Spinal cord (tissue), 10 donors: ENCODE measurements at places on chromosomes 11 and 22. TPM values are rescaled to one million over a fixed set of nuclear protein-coding genes. Genes with fewer than 3 reads are reported as not detected.

BIK gene
- 0.79 TPM for total RNA-seq

- no peak for DNase-seq
These were observed 29.0 kb upstream of the FBLN1 start for GRCh38 chr22:45473626-45474237.

DNA sequence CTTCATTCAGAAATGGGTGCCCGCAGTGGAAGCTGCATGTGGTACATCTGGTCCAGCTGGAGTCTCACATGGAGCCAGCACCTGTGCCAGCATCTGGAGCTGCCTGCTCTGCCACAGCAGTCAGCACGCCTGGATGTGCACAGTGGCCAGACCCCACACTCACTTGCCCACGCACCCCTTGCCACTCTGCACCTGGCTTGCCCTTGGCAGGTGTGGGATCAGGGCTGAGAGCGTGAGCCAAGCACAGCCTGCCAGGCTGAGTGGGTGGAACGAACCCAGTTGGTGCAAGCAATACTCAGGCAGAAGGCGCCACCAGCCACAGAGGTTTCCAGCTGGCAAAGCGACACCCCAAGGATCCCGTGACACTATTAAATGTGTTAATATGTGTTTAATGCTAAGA lies 95.5 kb upstream of the AMOTL1 start:
- DNase-seq = no peak

MRGPRX3 gene
- not detected for total RNA-seq

LRP4 gene
- 28.5 TPM for total RNA-seq

- DNase-seq = no peak
These were observed 15.6 kb downstream of the MPPED1 start for GRCh38 chr22:43427296-43428004.

DNA sequence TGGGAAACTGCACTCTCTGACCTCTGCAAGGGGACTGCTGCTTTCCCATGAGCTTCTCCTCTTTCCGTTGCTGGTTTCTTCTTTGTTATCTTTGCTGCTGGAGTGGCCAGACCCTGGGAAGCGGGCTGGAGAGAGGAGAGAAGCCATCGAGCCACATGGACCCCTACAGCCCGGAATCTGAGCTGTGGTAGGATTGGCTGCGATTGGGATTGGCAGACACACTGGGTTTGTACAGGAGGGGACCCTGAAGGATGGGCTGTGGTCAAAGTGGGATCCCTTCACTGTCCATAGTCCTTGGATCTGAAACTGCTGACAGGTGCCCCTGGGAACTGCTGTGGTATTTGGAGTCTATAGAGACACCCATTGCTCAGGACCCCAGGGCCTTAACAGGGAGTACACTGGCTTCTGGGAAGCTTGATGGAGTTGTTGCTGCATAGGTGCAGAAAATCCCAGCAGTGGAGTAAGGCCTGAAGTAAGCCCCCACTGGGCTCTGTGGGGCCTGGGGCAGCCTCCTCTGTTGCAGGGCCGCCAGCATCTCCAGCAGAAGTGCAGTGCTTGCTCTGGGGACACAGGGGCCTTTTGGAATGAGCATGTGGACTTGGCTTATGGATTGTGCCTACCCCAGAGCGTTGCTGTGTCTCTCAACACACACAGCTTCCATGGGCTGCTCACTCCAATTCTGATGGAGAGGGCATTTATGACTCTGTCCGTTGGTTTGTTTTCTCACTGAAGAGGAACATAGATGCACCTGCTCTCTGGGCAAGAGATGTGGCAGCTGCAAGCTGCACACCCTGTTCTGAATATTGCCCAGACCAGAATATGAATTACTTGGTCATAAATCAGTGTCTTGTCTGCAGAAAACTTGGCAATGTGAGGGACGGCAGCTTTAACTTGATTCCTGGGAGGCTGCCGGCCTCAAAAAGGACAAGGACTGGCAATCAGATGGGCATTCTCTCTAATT lies 32.0 kb downstream of the BCR start:
- no peak for DNase-seq

DNA sequence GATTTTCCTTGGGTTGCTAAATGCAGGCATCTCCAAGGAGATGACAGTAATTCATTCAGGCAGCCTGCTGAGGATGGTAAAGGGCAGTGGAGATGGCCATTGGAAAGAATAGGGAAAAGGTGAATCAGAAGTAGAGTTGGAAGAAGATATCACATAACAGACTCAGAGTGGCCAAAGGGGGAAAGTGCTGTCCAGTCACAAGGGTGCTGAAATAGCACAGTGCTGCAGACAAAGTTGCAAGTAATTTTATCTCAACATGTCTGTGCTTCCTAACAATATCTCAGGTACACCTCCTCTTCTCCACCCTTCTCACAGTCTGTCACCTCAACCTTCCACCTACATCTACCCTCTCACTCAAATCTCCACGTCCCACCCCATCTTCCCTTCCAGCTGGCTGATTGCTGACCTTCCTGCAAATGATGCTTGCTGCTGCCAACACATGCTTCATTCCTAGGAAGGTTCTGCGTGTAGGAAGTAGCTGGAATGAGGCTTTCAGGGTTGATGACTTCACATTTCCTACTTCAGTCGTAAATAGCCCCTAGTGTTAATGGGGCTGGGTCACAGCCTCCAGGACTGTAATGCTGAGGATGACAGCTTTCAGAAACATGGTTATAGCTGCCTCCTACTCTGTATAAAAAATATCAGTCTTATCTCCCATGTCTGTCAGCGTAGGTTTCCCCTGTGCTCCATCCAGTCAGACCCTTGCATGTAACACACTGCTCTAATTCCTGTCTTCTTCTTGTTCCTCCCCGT lies 123.9 kb downstream of the CTNND1 start:
- DNase-seq = no peak

DNA sequence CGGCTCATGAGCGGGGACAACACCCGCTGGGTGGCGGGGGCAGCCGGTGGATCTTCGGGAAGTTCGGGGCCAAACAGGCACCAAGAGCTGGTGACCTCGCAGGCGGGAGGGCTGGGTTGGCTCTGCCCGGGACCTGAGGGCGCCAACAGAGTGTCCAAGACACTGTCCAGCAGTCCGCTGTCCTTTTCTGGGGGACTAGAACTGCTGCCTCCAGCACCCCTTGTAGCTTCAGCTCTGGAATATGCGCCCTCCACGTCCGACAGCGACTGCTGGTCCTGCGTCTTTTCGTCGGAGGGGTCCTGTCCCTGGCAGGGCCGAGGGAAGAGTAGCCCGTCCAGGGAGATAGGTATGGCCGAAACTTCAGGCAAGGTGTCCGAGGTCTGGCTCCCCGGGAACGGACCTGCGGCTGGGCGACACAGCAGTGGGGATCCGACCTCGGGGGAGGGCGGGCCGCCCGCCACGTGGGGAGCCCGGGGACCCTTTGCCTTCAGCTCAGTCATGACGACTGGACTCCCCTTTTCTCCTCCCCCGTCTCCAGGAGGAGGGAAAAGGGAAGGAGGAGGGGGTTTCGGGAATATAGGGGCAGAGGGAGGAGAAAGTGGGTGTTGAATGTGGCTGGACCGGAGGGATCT lies 926 bp downstream of the PGR start:
- no peak for DNase-seq

GRCh38 chr11:129657866-129658525 lies 157.7 kb upstream of the TMEM45B start:
- DNase-seq = no peak

DNA sequence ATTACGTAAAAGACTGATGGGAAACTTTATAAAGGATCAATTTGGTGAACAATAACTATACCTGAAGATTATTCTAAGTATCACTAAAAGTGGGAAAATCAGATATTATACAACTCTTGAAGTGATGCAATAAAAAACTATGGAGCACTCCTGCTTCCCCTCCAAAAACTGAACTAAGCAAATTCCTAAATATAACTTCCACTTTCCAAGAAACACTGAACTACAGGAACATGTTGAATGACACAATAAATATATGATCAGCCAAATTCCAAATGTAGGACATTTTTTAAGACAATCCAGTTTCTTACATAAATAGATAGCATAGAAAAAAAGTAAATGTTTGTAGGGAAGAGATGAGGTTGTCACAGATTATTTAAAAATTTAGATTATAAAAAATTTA lies 102.1 kb upstream of the APOA1 start:
- DNase-seq = no peak

DNA sequence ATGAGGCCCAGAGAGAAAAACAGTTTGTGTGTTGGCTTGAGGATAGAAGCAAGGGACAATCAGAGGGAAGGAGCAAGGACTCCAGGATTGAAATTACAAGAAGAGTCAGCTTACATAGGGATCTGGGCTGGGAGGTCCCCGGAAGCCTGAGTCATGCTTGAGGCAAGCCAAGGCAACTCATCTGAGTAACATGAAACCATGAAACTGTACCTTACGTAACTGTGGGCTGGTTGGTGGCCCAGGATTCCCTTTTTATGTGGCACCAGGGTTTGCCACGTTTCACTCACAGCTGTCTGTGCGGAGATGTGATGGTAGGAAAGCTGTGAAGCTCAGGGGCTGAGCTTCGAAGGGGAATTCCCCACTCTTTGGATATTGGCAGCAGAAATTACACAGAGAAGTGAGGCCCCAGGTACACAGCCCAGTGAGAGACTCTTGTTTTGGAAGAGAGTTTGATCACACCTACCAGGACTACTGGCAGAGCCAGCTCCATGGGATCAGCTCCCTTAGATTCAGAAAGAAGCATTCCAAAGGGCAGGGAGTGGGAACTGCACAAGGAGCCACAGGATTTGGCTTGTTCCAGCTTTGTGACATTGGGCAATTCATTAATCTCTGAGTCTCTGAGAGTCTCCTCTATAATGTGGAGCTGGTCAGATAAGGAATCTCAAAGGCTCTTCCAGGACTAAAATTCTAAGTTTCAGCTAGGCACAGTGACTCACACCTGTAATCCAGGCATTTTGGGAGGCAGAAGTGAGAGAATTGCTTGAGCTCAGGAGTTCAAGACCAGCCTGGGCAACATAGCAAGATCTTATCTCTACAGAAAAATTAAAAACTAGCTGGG lies 7.8 kb downstream of the SLC5A1 start:
- no peak for DNase-seq

PRR33 gene
- total RNA-seq = not detected

- DNase-seq = no peak
These were observed 354.6 kb upstream of the DDI1 start for GRCh38 chr11:103681855-103682254.
